ENCODE measurements at places on chromosomes 2 and 18.

DNA sequence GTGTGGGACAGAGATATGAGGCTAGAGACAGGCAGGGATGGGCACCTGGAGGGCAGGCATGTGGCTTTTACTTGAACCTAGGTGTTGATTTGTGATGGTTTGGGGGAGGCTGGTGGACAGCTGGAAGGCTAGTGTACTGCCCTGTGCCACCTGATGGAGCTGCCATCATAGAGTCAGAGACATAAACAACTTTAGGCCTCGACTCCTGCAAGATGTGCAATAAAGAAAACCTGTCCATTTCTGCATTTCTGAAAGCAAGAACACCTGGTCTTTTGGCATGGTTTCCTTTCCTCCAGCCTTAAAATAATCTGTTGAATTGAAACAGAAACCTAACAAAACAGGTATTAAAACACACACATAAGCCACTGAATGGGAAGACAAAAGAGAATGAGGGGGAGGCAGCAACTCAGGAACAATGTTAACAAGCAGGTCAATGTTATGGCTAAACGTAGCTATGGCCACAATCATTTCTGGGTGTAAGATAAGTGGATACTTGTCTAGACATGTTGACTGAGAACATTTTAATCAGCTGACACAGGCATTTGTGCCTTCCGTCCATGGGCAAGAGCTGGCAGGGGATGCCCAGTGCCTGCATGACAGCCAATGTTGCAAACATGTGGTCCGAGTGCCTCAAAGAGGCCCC lies 87.8 kb downstream of the KCTD1 start:
- no peak for DNase-seq

DNA sequence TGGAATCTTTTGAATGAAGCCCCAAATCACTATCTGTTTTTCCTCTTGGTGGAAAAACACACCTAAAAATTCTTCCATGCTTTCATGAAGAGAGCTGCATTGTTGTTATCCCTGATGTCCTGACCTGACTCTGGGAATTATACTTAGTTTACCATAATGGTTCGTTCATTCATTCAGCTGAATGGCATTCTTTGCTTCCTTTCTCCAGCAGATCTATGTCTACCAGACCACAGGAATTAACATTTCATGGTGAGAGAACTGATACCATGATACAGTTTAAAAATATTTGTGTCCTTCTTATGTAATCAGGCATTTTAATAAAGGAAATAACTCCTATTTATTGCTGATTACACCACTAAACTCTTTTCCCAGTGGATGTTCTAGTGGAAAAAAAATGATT lies 11.1 kb upstream of the SLC4A10 start:
- no peak for DNase-seq

GRCh38 chr2:177553176-177553884 lies 160.8 kb downstream of the AGPS start:
- DNase-seq = no peak

DNA sequence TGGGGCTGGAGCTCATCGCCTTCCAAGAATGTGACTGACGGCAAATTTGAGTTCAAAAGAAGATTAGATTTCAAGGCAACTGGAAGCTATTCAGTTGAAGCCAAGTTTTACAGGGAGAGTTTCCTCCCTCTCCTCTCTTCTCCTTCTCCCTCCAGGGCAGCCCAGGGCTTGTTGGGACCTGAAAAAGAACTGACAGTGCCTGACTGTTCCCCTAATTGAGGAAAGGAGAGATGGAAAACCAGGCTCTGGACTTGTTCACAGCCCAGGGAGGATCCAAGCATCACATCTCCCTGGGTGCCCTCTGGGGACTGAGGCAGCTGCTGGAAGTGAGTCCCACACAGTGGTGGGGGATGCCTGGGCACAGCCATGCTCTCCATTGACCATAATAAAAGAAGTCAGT lies 88.1 kb downstream of the THNSL2 start:
- no peak for DNase-seq

- DNase-seq = no peak
Observed at GRCh38 chr2:136251197-136251884, 133.4 kb upstream of the CXCR4 start.

DNA sequence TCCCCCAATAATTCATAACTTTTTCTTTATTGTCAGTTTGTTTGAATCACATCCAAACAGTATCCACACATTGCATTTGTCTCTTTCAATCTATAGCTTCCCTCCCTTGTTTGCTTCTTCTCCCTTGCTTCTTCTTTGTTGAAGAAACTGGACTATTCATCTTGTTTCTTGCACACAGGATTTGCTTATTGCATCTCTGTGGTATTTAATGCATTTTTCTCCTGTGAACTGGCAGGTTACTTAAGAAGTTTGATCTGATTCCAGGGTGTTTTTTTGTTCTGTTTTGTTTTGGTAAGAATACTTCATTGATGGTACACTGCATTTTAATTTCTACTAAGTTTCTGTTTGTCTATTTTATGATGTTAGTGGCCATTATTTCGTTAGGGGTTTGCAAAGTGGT lies 166.8 kb downstream of the CAMKMT start:
- DNase-seq = no peak

DNA sequence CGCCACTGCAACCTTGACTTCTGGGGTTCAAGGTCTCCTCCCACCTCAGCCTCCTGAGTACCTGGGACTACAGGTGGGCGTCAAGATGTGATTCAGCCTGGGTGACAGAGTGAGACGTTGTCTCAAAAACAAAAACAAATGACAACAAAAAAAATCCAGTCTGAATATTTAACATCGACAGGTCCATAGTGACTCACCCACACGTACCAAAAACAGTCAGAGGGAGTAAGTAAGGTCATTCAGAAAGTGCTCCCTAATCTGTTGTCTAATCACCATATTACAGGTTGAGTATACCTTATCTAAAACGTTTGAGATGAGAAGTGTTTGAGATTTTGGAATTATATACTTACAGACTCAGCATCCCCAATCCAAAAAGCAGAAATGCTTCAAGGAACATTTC lies 24.4 kb downstream of the SAP130 start:
- DNase-seq = no peak

DNA sequence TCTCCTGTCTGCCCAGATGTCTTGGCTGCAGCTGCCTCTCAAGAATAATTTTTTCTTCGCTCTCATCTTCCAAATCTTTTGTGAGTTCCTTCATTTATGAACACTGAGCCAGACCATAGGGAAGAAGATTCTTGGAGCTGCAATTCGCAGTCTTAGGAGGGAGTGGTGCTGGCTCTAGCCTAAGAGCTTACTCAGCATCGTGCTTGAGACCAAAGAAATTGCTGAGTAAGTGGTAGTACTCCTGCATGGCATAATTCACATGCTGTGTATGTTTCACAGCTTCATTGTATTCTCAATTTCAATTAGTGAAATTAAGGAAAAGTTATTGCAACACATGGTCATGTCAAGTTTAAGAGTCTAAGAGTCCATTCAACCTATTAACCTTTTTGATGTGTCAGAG lies 771.7 kb downstream of the ADCYAP1 start:
- DNase-seq = no peak

DNA sequence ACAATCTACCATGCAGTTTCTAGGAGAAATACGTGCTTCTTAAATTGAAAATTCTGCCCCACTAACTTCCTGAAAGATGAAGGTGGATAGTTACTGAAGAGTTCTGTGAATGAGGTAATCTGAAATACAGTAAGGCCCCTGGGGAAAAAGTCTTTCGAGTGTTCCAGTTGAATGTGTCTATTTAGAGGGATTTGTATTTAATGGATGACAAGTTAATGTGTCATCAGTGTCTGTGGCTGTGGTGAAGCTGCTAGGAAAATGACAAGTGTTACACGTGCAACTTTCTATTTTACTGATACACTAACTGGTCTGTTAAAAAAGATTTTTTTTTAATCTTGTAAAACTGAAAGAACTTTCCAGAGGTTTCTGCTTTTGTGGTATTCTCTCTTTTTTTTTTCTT lies 384.6 kb downstream of the STK39 start:
- DNase-seq = no peak

- DNase-seq = no peak
Observed at GRCh38 chr18:42296723-42297122, 341.7 kb downstream of the PIK3C3 start.

- DNase-seq = no peak
Observed at GRCh38 chr2:235201756-235202155, 249.9 kb downstream of the SH3BP4 start.

DNA sequence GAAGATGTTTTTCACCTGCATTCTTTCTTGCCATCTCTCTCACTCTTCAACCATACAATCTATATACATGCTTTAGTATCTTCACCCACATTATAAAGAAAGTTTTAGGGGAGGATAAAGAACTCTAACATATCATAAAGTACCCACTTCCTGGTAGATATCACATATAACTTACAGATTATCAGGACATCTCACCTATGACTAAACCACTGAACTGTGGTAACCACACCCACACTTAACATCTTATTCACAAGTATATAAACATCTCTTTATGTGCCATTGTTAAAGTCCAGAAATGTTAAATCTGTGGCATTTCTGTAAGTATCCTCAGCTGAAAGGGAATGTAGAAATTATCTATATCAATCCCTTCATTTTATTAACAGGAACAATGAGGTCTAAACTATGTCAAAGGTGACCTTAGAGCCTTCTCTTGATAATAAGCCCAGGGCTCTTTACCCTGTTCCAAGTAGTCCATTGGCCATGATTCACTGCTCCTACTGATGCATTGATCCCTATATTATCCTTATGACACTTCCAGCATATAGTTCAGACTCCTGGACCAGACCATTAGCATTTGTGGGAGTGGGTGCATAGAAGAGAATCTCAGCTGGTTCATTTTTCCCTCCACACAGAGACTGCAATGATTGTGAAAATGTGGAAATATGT lies 182.4 kb downstream of the SUCLG1 start:
- no peak for DNase-seq

DNA sequence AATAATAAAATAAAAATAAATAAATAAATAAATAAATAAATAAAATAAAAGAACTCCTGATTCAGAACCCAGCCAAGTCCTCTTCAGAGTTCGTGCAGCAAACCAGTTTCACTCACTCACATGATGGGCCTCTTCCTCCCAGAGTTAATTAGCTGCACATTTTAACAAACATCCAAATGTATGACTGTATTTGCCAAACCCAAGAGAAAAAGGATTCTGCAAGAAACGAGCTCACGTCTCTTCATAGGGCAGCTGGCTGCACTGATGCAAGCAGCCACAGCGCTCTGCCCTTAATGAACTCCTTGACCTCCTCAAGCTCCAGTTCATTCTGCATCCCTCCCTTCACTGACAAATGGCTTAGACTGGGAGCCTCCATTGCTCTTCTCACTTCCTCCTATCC lies 55.1 kb downstream of the MREG start:
- DNase-seq = no peak

DNA sequence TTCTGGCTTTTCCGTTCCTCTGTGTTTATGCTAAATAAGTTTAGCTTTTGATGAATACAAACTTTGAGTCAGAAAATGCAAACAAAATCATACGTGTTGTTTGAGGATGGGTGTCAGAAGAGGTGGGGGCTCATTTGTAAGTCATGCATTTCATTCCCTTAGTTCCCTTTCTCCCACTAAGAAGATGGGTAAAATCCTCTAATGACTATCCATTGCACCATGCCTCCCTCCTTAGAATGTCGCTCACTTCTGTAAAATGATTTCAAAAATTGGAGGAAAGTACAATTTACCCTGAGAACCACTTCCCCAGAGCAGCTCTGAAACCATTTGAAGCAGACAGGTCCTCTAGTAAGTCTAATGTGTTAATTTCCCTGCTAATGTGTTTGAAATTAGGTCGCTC lies 629.6 kb upstream of the VRK2 start:
- DNase-seq = no peak

DNA sequence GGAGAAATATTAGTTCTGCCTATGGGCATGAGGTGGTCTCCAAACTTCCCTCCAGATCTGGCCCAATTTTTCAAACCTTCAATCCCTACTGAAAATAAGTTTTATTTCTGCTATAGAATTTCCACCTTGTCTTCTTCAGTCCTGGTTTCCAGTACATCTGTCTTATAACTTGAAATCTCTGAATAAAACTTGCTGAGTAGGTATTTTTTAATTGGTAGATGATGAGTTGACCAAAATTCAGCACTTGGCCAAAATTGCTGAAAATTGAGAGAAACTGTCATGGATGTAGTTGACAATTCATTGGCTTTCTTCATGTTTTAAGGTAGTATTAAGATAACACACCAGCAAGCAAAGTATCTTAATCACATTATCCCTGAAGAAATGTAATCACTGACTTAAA lies 206.2 kb downstream of the PARD3B start:
- DNase-seq = no peak

DNA sequence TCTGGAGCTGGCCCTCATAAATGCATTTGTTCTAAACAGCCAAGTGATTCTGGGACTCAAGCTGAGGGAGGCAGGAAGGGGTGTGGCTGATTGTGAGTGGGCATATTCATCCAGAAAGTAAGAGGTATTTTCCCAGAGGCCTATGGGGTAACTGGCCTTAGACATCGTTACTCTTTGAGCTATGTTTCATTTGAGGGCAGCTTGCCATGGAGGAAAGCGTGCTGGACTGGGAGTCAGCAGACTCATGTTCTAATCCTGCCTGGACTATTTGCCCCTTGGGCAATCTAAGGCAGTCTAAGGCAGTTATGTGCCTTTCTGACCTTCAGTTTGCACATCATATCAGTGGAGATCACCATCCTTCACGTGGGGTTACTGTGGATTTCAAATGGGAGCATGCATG lies 93.5 kb upstream of the SLC14A2 start:
- DNase-seq = no peak

GRCh38 chr2:191638079-191638801 lies 39.7 kb upstream of the NABP1 start:
- DNase-seq = no peak

GRCh38 chr18:5197032-5197434 lies at the start of gene AKAIN1:
TSS of gene AKAIN1 (minus strand) at chr18:5197257. CDS start at chr18:5197053, 204 bp downstream.
- DNase-seq = peak; percentile 46

DNA sequence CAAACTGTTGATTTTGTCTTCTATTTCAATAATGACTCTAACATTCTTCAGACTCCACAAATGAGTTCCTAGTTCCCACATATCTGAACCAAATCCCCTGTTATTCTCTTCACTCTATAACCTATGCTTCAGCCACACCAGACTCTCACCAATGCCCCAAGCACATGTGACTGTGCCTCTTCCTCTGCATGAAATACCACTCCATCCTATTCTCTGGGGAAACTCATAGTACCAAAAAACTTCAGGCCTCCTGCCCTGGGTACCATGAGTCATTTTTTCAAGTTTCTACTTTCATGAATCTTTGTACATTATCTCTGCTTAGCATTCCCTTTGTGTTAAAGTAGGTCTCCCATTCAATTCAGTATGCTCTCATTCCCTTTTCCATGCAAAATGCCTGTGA lies 353.2 kb downstream of the ZEB2 start:
- no peak for DNase-seq

DNA sequence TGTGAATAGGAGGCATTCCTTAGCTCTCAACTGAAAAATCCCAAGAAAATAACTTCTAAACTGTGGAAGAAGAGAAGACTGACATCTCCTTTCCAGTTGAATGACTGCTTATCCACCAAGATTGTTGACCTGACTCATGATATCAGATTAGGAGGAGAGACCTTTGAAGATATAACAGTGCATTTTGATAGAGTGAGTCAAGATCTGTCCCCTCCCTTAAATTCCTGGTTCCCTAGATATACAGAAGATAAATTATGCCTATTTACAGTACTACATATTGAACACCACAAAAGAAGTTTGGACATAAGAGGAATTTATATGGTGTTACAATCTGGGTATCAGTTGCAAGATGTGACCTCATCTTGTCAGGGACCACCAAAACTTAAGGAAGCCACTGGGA lies 285.3 kb upstream of the ZSWIM2 start:
- DNase-seq = no peak

- no peak for DNase-seq
Observed at GRCh38 chr2:220955776-220956175, 616.3 kb downstream of the EPHA4 start.

- no peak for DNase-seq
Observed at GRCh38 chr18:35141077-35141476, 99.8 kb upstream of the ZNF397 start.

Data from stimulated activated CD4-positive, alpha-beta T cell treated with anti-CD3 and anti-CD28 coated beads, Interleukin-2, amount 100 ng/mL, for 24 hours (primary cell).